ENCODE measurements at places on chromosomes 5 and 9.

GRCh38 chr9:36924071-36924470, 110.0 kb downstream of the PAX5 start:
- peak; percentile 91 for DNase-seq

- no peak for DNase-seq
Observed at GRCh38 chr9:132679946-132680625, 9.8 kb downstream of the GTF3C4 start.

GRCh38 chr5:36613771-36614656, 7.6 kb downstream of the SLC1A3 start:
- DNase-seq, result no peak

- DNase-seq, result no peak
Observed at GRCh38 chr5:77627869-77628674, 10.4 kb downstream of the OTP start.

- DNase-seq, result no peak
Observed at GRCh38 chr9:2465921-2466460, 155.6 kb upstream of the VLDLR start.

- no peak for DNase-seq
Observed at GRCh38 chr9:120438836-120439546, 141.0 kb downstream of the CDK5RAP2 start.

DNA sequence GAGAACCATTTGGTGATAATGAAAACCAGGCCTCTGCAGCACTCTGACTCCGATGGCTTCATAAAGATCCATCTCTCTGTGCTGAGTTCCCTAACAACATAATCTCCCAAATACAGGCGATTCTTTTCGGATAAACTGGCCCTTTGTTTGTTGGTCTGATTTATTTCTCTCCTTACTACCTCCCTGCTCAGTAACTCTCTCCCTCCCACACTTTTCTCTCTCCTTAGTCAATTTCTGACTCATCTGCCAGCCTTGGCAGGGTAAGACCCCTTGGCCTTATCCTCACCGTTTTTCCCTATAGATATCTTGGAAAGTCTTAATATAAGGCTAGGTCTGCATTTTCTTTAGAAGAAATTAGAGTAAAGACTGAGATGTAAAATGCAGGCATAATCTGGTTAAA, 128.7 kb downstream of the BRINP1 start:
- no peak for DNase-seq

GRCh38 chr5:179209359-179210150, 135.7 kb downstream of the ADAMTS2 start:
- DNase-seq, result peak; percentile 59

DNA sequence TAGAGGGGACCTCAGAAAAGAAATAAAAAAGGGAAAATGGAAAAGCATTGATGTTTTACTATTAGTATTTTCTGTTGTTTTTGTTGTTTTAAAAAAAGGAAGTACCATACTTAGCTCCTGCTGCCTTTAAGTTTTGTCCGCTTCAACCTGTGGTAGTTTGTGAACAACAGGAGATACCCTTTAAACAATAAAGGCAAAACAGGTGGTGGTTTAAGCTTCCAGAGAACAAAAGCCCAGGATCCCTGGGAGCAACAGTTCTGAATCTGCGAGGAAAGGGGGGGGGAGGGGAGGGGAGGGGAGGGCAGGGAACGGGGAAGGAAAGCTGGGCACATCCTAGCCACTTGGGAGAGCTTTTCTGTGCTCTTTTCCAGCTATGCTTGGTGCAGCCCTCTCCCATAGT, 2.1 kb upstream of the PSIP1 start:
- DNase-seq, result no peak
